ENCODE measurements at places on chromosomes 3 and 15. TPM values are rescaled to one million over a fixed set of nuclear protein-coding genes. Genes with fewer than 3 reads are reported as not detected.

- DNase-seq: no peak
Observed at GRCh38 chr15:36373550-36373949, 205.9 kb upstream of the CDIN1 start.

- no peak for DNase-seq
Observed at GRCh38 chr3:138062626-138063025, 52.7 kb downstream of the CLDN18 start.

The CHRNB4 gene
- total RNA-seq: not detected

The THBS1 gene
- 1.2 TPM for total RNA-seq

The KCNMB3 gene
- 1.3 TPM for total RNA-seq

All from activated CD4-positive, alpha-beta memory T cell treated with anti-CD3 and anti-CD28 coated beads, Interleukin-2, amount 10 ng/mL, durations not matched to agents 7 days and 5 days (primary cell).